SK-N-SH (cell line): ENCODE measurements at places on chromosomes 2 and 18. TPM values are rescaled to one million over a fixed set of nuclear protein-coding genes. Genes with fewer than 3 reads are reported as not detected.

CAPN14 gene
- 0.08 and 0.11 TPM in 2 replicates for polyA plus RNA-seq

DNA sequence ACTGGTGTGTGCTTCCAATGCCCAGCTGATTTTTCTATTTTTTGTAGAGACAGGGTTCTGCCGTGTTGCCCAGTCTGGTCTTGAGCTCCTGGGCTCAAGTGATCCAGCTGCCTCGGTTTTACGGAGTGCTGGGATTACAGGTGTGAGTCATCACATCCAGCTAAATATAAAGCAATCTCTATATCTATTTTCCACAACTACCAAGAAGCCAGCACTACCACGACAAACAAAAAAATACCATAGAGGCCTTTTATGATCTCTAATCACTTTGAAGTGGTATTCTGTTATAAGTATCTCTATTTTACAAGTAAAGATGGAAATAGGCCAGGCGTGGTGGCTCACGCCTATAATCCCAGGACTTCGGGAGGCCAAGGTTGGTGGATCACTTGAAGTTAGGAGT lies 34.7 kb downstream of the C2orf74 start:
- no peak for DNase-seq
- no peak overlapping the region for H3K4me3 ChIP-seq
- H3K27ac ChIP-seq, result no peak overlapping the region
- H3K36me3 ChIP-seq, result peaks cover 22% of the 10 kb centered on the region

GPR45 gene
- not detected in 2 replicates for polyA plus RNA-seq

DCTN1 gene
- 88.9 and 91.1 TPM in 2 replicates for polyA plus RNA-seq

- no peak for DNase-seq
- peak overlapping the region; percentile 34; the same call in 1 of the 2 replicates for H3K27ac ChIP-seq
- no peak overlapping the region for H3K4me3 ChIP-seq
- H3K4me1 ChIP-seq, result peaks cover 30% of the 10 kb centered on the region
- H3K36me3 ChIP-seq, result no peaks in the 10 kb centered on the region
These were observed 138.0 kb downstream of the ZFP36L2 start for GRCh38 chr2:43088143-43089073.

GRCh38 chr2:75833386-75833785 lies 122.7 kb upstream of the GCFC2 start:
- H3K27ac ChIP-seq, result no peak overlapping the region
- H3K4me3 ChIP-seq, result no peak overlapping the region
- H3K4me1 ChIP-seq, result no peaks in the 10 kb centered on the region
- H3K27me3 ChIP-seq, result no peaks in the 10 kb centered on the region
- no peak for DNase-seq
- H3K36me3 ChIP-seq, result no peaks in the 10 kb centered on the region

GRCh38 chr2:181348107-181348837 lies 108.9 kb upstream of the ITGA4 start:
- no peak for DNase-seq
- no peaks in the 10 kb centered on the region for H3K27me3 ChIP-seq
- H3K4me3 ChIP-seq, result no peak overlapping the region
- H3K4me1 ChIP-seq, result no peaks in the 10 kb centered on the region
- H3K27ac ChIP-seq, result no peak overlapping the region
- H3K36me3 ChIP-seq, result peaks cover 4% of the 10 kb centered on the region

DNA sequence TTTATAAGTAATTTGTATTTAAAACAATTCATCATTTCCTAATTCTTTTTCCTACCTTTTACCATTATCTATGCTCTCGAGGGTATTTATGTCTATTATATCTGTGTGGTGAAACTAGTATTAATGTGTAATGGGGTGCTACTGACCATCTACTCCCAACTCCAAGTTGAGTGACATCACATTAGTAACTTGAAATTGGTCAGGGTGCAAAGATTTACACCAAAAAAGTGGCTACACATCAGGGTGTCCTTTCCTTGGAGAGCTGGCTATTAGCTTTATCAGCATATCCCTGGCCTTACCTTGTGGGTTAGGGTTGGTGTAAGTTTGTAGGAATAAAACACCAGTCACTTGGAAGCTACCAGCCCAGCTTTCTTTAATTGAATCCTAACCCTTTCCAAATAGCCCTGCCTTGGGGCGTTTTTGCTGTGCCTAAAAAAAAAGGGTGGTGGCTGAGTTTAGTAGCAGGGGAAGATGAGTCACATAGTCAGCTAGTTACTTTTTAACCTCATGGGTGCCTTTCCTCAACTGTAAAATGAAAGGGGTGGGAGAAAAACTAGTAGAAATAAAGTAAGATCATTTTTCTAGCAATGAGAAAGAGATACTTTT lies 14.0 kb downstream of the ANXA4 start:
- H3K4me1 ChIP-seq, result 0 out of 2 replicates have a peak, but pooled peaks cover 4% of the 10 kb centered on the region
- H3K27me3 ChIP-seq, result no peaks in the 10 kb centered on the region
- no peak overlapping the region for H3K27ac ChIP-seq
- no peak for DNase-seq
- no peak overlapping the region for H3K4me3 ChIP-seq

FAM161A gene
- 0.90 and 1.2 TPM in 2 replicates for polyA plus RNA-seq

GRCh38 chr2:126749537-126749936 lies 93.6 kb downstream of the GYPC start:
- H3K36me3 ChIP-seq, result no peaks in the 10 kb centered on the region
- H3K4me1 ChIP-seq, result no peaks in the 10 kb centered on the region
- DNase-seq, result no peak

COL4A3 gene
- not detected in 2 replicates for polyA plus RNA-seq

DNA sequence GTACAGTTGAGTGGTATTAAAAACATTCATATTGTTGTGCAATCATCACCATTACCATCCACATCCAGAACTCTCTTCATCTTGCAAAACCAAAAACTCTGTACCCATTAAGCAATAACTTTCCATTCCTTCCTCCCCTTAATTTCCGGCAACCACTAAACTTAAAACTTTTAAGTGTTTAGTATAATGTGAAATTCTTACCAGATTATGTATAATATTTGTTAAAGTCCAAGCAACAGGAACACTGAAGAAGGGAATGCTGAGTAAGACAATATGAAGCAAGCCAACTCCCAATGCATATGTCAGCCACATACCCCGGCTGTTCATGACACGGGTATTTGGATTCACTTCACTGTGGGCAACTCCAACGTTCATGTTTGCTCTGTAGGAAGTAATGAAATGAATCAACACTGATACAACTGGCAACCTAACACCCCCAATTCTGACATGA lies 1.9 kb downstream of the ORMDL1 start:
- no peaks in the 10 kb centered on the region for H3K27me3 ChIP-seq
- H3K4me3 ChIP-seq, result peak overlapping the region; percentile 94
- H3K36me3 ChIP-seq, result peaks cover 33% of the 10 kb centered on the region
- H3K27ac ChIP-seq, result no peak overlapping the region

DNA sequence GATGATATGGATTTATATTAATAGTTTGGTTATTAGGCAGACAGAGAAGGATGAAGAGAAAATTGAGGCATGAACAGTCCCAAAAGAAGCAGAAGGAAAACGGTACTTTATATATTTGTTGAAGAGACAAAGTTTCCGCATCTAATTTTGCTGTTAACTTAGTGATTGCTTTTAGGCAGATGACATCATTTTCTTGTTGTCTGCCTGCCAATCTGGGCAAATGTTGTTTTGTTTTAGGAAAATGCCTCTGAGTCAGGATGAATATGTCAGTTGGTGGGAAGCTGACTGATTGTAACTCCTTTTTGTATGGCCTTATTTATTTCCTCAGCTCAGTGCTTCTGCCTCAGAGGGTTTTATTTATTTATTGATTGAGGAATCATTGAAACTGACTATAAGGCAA lies 52.5 kb upstream of the CAVIN2 start:
- no peak overlapping the region; the same call in 1 of the 2 replicates for H3K27ac ChIP-seq
- H3K27me3 ChIP-seq, result no peaks in the 10 kb centered on the region
- no peaks in the 10 kb centered on the region for H3K36me3 ChIP-seq

GRCh38 chr2:237752761-237753165 lies 45.8 kb upstream of the RBM44 start:
- peaks cover 86% of the 10 kb centered on the region for H3K36me3 ChIP-seq
- no peak for DNase-seq
- no peak overlapping the region for H3K4me3 ChIP-seq
